ENCODE measurements at places on chromosomes 5 and 9.

GRCh38 chr9:86941197-86941596, 6.1 kb downstream of the GAS1 start:
- DNase-seq = no peak

GRCh38 chr5:9761706-9762105, 131.6 kb upstream of the TAS2R1 start:
- DNase-seq = no peak

GRCh38 chr9:113960768-113961167, 84.7 kb downstream of the ZNF618 start:
- DNase-seq = no peak

DNA sequence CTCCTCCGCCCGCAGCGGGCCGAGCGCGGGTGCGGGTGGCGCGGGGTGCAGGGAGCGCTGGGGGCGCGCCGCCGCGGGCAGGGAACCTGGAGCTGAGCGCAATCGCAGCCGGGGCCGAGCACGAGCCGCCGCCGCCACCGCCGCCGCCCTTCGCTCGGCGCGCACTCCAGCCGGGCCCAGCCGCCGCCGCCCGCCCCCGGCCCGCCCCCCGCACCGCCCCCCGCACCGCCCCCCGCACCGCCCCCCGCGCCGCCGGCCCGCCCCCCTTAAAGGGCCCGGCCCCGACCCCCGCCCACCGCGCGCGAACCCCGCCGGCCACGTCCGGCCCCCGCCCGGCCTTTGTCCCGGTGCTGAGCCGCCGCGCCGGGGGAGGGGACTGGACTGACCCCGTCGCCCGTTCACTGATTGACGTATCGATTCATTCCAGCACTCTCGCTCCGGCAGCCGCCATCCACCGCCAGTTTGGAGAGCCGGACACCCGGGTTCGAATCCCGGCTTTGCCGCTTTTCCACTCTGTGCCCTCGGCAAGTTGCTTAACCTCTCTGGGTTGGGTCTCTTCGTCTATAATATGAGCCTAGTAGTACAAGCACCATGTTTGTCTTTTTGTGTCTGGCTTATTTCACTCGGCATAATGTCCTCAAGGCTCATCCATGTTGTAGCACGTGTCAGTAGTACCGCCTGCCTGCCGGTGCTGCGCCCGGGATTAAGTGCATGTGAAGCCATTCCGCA, at the start of gene SH3PXD2B:
TSS of gene SH3PXD2B (minus strand) at position 168 of the 729 bp plus-strand sequence. CDS start 173 bp downstream, outside the sequence.
- DNase-seq = peak; percentile 39

DNA sequence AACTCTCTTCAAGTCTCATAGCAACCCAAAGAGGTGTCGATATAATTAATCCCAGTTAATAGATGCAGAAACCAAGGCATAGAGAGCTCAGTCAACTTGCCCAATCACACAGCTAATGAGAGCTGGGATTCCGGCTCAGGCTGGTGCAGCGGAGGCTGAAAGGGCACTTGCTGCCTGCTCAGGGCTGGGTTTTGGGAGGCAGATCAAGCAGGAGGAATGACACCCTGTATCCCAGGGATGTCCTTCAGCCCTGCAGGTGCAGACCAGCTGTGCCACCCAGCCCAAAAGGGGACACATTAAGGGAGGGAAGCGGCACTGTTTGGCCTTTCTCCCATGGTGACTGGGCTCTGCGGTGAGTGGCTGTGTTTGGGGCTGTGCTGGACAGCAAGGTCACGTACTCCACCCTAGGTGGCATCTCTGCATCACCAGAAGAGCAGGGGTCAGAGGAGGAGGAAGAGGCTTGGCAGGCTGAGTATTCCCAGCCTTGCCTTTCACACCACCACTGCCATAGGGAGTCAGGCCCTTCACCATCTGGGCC, 124.1 kb downstream of the MVB12B start:
- no peak for DNase-seq

GRCh38 chr5:90571147-90571773, 12.7 kb downstream of the ADGRV1 start:
- no peak for DNase-seq

DNA sequence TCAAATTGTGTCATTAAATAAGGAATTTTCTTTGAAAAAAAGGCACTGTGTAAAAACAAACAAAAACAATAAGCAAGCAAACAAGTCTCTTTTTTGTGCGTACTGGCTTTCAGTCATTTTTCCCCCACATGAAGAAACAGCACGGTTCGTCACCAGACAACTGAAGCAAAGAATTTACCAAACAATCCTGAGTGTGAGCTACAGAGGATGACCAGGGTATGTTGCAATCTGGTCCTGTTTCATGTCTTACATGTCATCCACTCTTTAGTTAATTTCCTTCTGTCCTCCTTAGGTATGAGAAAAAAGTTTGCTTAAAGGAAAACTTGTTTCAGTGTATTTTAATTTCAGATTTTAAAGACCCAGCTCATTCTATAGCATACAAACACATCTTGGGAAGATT, 1080.7 kb upstream of the NUDT12 start:
- DNase-seq = no peak

DNA sequence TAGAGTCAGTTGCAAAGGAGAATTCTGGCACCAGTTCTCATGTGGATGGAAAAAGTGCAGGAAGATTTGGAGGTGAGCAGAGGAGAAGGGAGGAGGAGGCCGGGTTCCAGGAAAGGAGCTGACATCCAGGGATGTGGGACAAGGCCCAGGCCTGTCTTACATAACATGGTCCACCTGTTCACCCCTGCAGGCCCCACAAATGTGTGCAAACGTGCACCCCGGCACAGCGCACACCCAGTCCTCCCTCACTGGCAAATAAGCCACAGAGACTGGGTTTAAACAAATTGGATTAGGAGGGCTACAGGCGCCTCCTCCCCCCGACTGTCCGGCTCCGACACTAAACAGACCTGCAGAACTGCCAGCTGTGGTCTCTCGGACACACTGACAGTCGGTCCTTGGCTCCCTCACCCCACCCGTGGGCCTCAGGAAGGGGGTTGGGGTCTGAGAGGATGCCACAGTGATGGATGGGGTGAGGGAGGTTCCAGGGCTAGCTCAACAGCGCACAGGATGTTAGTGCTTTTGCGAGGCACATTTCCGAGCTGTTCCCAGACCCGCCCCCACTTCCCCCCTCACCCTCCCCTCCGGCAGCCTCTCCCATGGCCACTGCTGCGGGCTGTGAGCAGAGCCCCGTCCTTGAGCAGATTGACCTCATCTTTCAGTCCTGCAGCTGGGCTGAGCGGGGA, 43.4 kb upstream of the IL17B start:
- DNase-seq = no peak

DNA sequence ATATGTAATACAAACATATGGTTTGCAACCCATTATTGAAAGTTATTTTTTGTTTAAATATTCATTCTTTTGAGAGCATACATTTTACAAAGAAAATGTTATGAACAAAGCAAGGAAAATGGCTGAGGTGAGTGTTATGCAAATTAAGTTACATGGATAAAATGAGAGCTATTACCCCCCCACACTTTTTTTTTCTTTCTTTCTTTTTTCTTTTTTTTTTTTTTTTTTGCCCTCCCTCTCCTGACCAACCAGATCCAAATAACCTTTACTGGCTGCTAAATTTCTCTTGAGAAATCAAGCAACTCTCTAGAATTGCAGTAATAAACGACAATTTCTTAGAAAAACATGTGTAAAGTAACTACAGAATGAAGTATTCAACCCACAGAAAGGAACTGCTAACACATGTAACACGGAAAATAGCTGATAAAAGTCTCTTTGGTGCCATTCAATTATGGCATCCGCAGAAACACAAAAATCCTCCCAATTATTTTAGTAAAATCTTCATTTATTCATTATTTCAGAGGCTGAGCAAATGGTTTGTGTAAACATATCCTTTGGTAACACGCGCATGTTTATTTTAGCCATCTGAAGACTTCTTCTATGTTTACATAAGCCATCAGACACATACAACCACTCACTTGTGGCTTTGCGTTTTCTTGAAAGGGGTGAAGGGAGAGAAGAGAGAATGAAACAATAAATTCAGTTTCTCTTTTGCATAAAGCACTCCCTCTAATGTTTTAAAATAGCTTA, 216.1 kb downstream of the NFIB start:
- no peak for DNase-seq

DNA sequence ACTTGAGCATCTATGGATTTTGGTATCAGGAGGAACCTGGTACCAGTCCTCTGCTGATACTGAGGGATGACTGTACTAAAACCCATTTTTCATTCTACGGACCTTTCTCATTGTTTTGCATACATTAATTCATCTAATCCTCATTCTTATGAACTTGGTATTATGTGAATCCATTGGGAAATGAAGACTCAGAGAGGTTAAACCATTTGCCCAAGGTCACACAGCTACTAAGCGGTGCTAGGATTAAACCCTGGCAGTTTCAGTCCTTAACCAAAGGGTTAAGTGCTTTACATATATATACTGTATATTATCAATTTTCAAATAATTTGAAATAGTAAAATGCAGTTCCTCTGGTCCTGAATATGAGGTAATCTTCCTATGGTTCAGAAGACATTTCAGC, 3.8 kb downstream of the CAMLG start:
- no peak for DNase-seq

All from CD4-positive, alpha-beta T cell treated with Interferon alpha-2 for 1 hour (primary cell).